Bronchial epithelial cell (primary cell): ENCODE measurements at places on chromosomes 1 and 21. TPM values are rescaled to one million over a fixed set of nuclear protein-coding genes. Genes with fewer than 3 reads are reported as not detected.

The FAM110D gene
- total RNA-seq, result not detected in 2 replicates

The TRIM67 gene
- not detected in 2 replicates for total RNA-seq

The GALE gene
- total RNA-seq, result 108 and 130 TPM in 2 replicates

The KRTAP10-2 gene
- total RNA-seq, result not detected in 2 replicates

The OR2L3 gene
- not detected in 2 replicates for total RNA-seq

The NDC1 gene
- total RNA-seq, result 8.3 and 16.1 TPM in 2 replicates

The NBPF11 gene
- 4.6 and 5.8 TPM in 2 replicates for total RNA-seq

The ABCG1 gene
- 132 and 138 TPM in 2 replicates for total RNA-seq

The CDCA8 gene
- total RNA-seq, result 0.26 and 0.38 TPM in 2 replicates

The ABCD3 gene
- 29.2 and 40.6 TPM in 2 replicates for total RNA-seq

The B3GALT5 gene
- total RNA-seq, result under 0.01 and 0.90 TPM in 2 replicates

The RGS8 gene
- total RNA-seq, result under 0.01 TPM in 1 of 2 replicates, not detected in the other

The STUM gene
- not detected in 2 replicates for total RNA-seq

The SPRR2A gene
- 1.3 and 3.8 TPM in 2 replicates for total RNA-seq

The CYB561D1 gene
- 5.0 and 8.1 TPM in 2 replicates for total RNA-seq

The KAZN gene
- total RNA-seq, result 4.4 and 4.7 TPM in 2 replicates

The HECTD3 gene
- 12.1 and 16.8 TPM in 2 replicates for total RNA-seq

The FH gene
- 33.7 and 41.1 TPM in 2 replicates for total RNA-seq

The VN1R5 gene
- not detected in 2 replicates for total RNA-seq

The TCHHL1 gene
- not detected in 2 replicates for total RNA-seq

The PLD5 gene
- under 0.01 TPM in 1 of 2 replicates, not detected in the other for total RNA-seq

The PGBD5 gene
- under 0.01 and 0.38 TPM in 2 replicates for total RNA-seq

The PRAMEF18 gene
- total RNA-seq, result not detected in 2 replicates
